CD4-positive, alpha-beta T cell treated with Interleukin-6 at 100 ng/mL for 8 hours (primary cell): ENCODE measurements at places on chromosomes 3 and 15.
A peak's percentile ranks its signal among the peaks of the same experiment; 100 is the strongest.

GRCh38 chr3:141394560-141394959 is 26.3 kb downstream of the ZBTB38 start:
- no peak for DNase-seq

DNA sequence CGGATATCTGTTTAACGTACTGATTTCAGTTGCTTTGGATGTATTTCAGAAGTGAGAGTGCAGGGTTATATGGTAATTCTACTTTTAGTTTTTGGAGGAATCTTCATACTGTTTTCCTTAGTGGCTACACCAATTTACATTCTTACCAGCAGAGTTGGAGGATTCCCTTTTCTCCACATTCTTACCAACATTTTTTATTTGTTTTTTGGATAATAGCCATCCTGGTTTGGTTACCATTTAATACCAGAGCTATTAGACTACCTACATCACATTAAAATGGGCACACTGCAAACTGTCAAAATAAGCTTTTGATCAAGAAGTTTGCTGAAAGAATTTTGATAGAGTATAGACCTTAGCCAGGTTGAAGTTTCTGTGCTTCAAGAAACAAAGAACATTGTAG is 217.2 kb upstream of the CFAP20DC start:
- DNase-seq = no peak

- DNase-seq = no peak
Observed at GRCh38 chr3:171672124-171672523, 138.2 kb downstream of the PLD1 start.

DNA sequence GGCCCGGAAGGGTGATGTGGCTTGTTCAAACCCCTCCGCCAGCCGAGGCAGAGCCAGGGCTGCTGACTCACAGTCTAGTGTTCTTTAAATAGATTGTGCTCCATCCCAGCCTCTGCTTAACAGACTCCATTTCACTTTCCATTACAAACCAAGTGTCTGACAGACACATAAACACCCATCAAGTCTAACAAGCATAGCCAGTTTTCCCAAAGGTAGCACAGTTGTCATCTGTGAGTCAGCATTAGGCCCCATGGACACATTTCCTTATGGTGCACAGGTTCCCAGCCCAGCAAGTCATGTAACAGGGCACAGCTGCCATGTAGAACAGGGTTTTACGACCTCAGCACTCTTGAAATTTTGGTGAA is 109.9 kb upstream of the RAP2B start:
- DNase-seq = no peak

DNA sequence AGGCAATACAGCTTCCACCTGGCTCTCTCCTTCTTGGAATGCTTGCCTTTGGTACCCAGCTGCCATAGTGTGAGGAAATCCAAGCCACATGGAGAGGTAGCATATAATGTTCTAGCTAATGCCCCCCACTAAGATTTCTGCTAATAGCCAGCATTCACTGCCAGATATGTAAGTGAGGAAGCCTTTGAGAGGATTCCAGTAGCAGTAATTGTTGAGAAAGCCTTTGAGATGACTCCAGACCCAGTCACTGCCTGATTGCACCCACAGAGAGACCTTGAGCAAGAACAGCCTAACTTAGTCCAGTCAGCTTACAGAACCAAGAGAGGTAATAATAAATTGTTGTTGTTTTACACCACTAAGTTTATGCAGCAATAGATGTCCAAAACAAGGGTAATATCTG is 63.1 kb downstream of the STRIT1 start:
- no peak for DNase-seq

GRCh38 chr3:10334042-10334441 is 13.1 kb upstream of the SEC13 start:
- DNase-seq = no peak

- DNase-seq = no peak
Observed at GRCh38 chr15:44909423-44909822, 47.1 kb upstream of the TERB2 start.

GRCh38 chr3:119937229-119937628 is 155.3 kb downstream of the NR1I2 start:
- DNase-seq = peak; percentile 26

DNA sequence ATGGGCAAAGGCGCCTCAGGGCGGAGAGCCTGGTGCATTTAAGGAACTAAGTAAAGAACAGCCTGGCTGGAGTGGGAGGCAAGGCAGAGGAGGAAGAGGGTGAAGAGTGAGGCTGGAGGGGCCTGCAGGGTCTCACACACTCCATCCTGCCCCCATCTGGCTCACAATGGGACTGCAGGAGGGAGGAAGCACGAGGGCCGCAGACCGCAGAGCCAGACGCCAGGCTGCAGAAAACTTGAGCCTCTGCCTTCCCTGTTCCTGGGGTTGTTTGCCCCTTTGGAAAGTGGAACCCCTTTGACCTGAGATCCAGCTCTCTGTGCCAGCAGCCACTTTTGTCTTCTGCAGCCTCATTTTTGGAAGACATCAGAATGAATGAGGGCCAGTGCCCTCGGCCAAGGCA is 138.0 kb downstream of the SRGAP3 start:
- no peak for DNase-seq

- no peak for DNase-seq
Observed at GRCh38 chr15:29135309-29135657, 134.3 kb downstream of the NSMCE3 start.

DNA sequence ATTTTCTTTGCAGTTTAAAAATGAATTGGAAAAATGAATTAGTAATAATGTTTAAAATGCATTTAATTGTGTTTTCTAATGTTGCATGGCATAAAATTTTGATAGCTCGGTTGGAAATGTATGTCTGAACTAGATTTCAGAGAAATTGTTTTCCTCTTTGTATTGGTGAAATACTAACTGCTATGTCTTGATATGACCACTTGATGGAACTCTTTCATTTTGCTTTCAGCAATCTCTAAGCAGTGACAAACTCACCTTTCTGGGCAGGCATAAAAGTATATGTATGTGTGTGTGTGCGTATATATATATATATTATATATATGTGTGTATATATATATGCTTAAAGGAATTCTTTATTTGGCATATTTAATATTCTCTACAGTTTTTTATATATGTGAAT is 239.3 kb upstream of the ZNF717 start:
- no peak for DNase-seq

- DNase-seq = no peak
Observed at GRCh38 chr15:62209322-62209721, 44.2 kb upstream of the C2CD4B start.

DNA sequence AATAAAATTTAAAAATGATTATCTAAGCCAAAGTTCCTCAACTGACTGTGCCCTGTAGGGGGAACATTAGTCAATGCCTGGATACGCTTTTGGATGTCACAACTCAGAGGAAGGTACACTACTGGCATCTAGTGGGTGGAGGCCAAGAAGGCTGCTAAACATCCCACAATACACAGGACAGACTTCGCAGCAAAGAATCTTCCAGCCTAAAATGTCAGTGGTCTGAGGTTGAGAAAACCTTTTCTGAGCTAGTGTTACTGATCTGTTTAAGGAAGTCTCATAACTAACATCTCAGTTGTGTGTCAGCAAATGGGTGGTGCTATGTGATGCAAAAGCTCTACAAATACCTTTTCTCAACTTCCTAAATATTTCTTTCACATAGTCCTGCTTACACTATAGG is 20.9 kb upstream of the LDHAL6B start:
- no peak for DNase-seq

GRCh38 chr15:100196326-100197058 is 145.3 kb downstream of the ADAMTS17 start:
- no peak for DNase-seq

DNA sequence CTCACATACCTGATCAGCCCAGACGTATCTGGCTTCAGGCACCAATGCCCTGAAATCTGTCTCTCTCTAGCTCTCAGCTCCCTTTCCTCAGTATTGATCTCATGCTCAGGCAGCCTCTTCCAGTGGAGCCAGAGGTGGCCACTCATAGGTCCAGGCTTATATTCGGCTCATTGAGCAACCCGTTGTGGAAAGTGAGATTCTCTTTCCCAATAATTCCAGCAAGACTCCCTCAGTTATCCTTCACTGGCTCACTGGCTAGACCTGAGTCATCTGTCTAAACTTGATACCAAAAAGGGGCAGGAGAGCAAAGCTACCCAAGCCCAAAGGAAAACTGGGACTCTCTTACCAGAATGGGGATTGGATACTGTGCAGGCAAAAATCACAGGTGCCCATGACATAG is 33.4 kb upstream of the FRMD4B start:
- DNase-seq = no peak

- DNase-seq = no peak
Observed at GRCh38 chr3:79111375-79112052, 656.3 kb downstream of the ROBO1 start.
